ENCODE measurements at places on chromosomes 6 and 20. TPM values are rescaled to one million over a fixed set of nuclear protein-coding genes. Genes with fewer than 3 reads are reported as not detected.
A peak's percentile ranks its signal among the peaks of the same experiment; 100 is the strongest.

Gene BLTP3A
- polyA plus RNA-seq = 2.0 TPM

Gene PM20D2
- polyA plus RNA-seq = 10.1 TPM

Gene TFAP2D
- polyA plus RNA-seq = not detected

Gene RAET1G
- not detected for polyA plus RNA-seq

- H3K4me3 ChIP-seq = no peak overlapping the region
- no peak for DNase-seq
- peaks cover 2% of the 10 kb centered on the region for H3K27me3 ChIP-seq
- no peaks in the 10 kb centered on the region for H3K36me3 ChIP-seq
- no peak overlapping the region for H3K27ac ChIP-seq
- no peaks in the 10 kb centered on the region for H3K4me1 ChIP-seq
Observed at GRCh38 chr6:159321267-159321666, 152.1 kb downstream of the FNDC1 start.

DNA sequence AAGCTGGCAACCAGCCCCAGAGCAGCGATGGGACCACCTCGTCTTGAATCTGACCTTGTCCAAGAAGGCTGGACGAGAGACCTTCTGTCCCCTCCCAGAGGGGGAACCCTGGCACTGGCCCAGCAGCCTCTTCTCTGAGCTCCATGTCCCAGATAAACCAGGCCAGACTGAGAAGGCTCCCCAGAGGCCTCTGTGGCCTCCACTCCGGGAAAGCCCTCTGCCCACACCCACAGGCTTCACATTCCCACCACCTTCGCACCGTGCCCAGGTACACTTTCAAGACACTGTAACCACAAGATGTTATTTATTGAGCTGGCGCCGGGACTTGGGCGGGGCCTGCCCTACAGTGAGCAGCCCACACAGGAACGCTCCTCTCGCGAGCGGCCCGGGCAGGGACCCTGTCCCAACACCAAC, 33.2 kb downstream of the ADA start:
- H3K27ac ChIP-seq = peak overlapping the region; percentile 85
- H3K27me3 ChIP-seq = no peaks in the 10 kb centered on the region
- peaks cover 46% of the 10 kb centered on the region for H3K4me1 ChIP-seq
- no peak for DNase-seq
- H3K4me3 ChIP-seq = no peak overlapping the region

- no peak overlapping the region for H3K27ac ChIP-seq
- no peaks in the 10 kb centered on the region for H3K4me1 ChIP-seq
- peaks cover 2% of the 10 kb centered on the region for H3K27me3 ChIP-seq
- DNase-seq = no peak
- H3K36me3 ChIP-seq = peaks cover 4% of the 10 kb centered on the region
- no peak overlapping the region for H3K4me3 ChIP-seq
Observed at GRCh38 chr20:35561671-35562070, 19.8 kb downstream of the ERGIC3 start.

DNA sequence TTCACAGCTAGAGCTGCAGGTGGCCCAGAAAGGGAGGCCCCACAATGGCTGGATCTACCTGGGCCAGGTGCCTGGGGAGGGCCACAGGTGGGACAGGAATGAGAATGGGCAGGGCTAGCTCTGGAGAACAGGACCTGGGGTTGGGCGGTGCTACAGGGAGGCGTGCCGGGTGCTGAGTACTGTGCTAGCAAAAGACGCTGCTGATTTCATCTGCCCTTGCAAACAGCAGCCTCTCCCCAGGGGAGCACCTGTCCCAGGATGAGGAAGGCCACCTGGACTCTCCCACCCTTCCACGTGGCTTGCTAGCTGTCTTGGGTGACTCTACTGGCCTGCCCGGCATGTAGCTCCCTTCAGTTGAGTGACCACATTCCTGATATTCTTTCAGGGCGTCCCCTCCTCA, 6.6 kb upstream of the YTHDF1 start:
- H3K4me1 ChIP-seq = no peaks in the 10 kb centered on the region
- DNase-seq = no peak
- no peaks in the 10 kb centered on the region for H3K36me3 ChIP-seq
- H3K4me3 ChIP-seq = no peak overlapping the region
- no peak overlapping the region for H3K27ac ChIP-seq
- H3K27me3 ChIP-seq = no peaks in the 10 kb centered on the region

- no peaks in the 10 kb centered on the region for H3K27me3 ChIP-seq
- peak overlapping the region; percentile 70 for H3K4me3 ChIP-seq
- H3K4me1 ChIP-seq = peaks cover 30% of the 10 kb centered on the region
Observed at GRCh38 chr6:155417454-155417853, 38.2 kb downstream of the NOX3 start.

- H3K4me1 ChIP-seq = peaks cover 9% of the 10 kb centered on the region
- no peak overlapping the region for H3K4me3 ChIP-seq
- no peaks in the 10 kb centered on the region for H3K36me3 ChIP-seq
- H3K27me3 ChIP-seq = no peaks in the 10 kb centered on the region
- H3K27ac ChIP-seq = no peak overlapping the region
- no peak for DNase-seq
Observed at GRCh38 chr20:10642856-10643559, 30.8 kb downstream of the JAG1 start.

GRCh38 chr20:39861381-39861780, 827.7 kb downstream of the MAFB start:
- no peak overlapping the region for H3K4me3 ChIP-seq
- no peaks in the 10 kb centered on the region for H3K4me1 ChIP-seq
- H3K36me3 ChIP-seq = no peaks in the 10 kb centered on the region
- peaks cover 7% of the 10 kb centered on the region for H3K27me3 ChIP-seq

DNA sequence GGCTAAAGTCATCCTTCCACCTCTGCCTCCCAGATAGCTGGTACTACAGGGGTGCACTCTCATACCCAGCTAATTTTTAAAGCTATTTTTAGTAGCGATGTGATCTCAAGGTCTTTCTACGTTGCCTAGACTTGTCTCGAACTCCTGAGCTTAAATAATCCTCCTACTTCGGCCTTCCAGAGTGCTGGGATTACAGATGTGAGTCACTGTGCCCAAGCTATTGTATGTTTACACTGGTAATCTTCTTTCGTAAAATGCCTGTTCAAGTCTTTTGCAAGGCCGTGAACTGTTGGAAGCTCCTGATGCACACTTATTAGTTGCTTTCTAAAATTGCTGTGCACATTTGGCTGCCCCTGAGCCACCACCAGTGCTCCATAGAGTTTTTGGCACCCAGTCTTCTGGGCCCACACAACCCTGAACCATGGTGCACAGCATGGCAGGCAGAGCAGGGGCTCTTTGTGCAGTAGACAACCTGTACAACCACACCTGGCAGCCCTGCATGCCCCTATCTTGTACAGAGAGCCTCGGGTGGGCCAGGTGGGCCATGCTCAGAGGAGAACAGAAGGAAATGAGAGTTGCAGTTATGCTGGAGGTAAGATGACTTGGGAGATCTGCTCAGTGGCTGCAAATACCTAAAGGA, 33.3 kb downstream of the PDRG1 start:
- DNase-seq = no peak
- H3K4me3 ChIP-seq = no peak overlapping the region
- H3K27me3 ChIP-seq = peaks cover 7% of the 10 kb centered on the region
- H3K4me1 ChIP-seq = no peaks in the 10 kb centered on the region
- no peak overlapping the region for H3K27ac ChIP-seq
- no peaks in the 10 kb centered on the region for H3K36me3 ChIP-seq

GRCh38 chr6:155125906-155126305, 130.8 kb downstream of the TIAM2 start:
- H3K4me1 ChIP-seq = no peaks in the 10 kb centered on the region
- no peak overlapping the region for H3K4me3 ChIP-seq
- no peak for DNase-seq
- H3K27ac ChIP-seq = no peak overlapping the region
- H3K36me3 ChIP-seq = no peaks in the 10 kb centered on the region
- peaks cover 5% of the 10 kb centered on the region for H3K27me3 ChIP-seq

DNA sequence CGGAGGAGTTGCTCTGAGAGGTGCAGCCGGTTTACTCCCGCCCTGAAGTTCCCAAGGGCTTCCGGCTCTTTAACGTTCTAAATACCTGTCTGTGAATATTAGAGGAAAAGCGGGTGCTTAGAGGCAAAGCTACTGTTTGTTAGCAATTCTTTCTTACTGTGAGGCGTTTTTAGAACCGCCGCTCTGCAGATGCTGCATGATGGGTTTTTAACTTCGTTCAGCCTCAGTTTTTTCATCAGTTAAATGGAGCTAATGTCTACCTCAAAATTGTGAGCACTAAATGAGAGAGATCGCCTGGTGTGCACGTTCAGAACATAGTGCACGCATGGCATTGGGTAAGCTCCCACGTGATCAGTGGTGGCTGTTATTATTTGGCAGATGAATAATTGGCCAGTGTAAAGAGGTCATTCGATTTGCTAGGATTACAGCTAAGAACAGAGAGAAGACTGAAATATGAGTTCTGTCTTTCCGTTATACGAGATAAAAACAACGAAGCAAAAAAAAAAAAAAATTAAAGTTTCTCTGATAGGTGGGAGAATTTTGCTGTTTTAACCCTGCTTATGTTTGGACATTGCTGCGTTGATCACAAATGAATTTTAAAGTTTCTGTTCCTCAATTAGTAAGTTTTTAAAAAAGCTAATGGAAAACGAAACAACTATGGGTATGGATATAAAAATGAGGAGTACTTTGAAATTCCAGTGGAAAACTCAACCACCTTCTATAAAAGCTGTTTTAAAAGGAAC, 660 bp upstream of the TFB1M start:
- H3K4me1 ChIP-seq = peaks cover 30% of the 10 kb centered on the region
- peaks cover 7% of the 10 kb centered on the region for H3K27me3 ChIP-seq
- H3K4me3 ChIP-seq = peak overlapping the region; percentile 98
- no peak for DNase-seq
- H3K27ac ChIP-seq = peak overlapping the region; percentile 93

DNA sequence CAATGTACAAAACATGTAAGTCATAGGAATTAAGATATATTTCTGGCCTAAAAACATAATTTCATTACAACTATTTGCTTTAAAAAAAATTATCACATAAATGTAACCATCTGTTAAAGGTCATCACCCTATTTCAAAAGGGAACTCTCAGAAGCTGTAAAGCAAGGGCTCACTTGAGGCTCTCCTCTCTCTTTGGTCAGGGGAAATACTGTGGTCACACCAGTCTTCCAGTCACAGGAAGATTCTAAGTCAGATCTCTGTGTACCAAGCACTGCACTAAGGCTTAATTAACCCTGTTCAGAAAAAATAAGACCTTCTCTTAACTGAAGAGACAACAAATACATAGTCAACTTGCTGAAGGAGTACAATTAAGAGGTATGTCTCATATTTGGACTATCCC, 75.6 kb downstream of the MMS22L start:
- peaks cover 2% of the 10 kb centered on the region for H3K27me3 ChIP-seq
- no peak overlapping the region for H3K27ac ChIP-seq
- H3K4me3 ChIP-seq = no peak overlapping the region
- no peaks in the 10 kb centered on the region for H3K36me3 ChIP-seq
- H3K4me1 ChIP-seq = no peaks in the 10 kb centered on the region

DNA sequence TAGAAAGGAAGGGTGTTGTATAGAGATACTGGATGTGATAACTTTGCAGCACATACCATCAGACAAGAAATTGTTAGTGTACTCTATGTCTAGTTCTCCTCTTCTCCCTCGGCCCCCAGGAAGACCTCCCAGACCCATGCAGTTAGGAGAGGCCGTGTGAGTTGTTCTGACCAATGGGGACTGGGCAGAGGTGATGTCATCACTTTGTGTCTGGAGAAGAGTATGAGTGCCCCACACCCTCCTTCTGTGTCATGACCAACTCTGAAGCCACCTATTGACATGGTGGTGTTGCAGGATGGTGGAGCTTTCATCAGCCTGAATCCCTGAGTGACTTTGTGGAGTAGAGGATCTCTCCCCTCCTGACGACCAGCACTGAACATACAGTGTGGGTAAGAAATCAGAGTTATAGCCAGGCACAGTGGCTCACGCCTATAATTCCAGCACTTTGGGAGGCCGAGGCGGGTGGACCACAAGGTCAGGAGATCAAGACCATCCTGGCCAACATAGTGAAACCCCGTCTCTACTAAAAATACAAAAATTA, 72.2 kb downstream of the IPCEF1 start:
- no peaks in the 10 kb centered on the region for H3K36me3 ChIP-seq
- no peaks in the 10 kb centered on the region for H3K27me3 ChIP-seq
- H3K4me3 ChIP-seq = no peak overlapping the region
- DNase-seq = no peak
- H3K27ac ChIP-seq = no peak overlapping the region

- no peaks in the 10 kb centered on the region for H3K36me3 ChIP-seq
- no peak overlapping the region for H3K27ac ChIP-seq
- DNase-seq = no peak
- no peak overlapping the region for H3K4me3 ChIP-seq
Observed at GRCh38 chr20:43576108-43576507, 14.6 kb upstream of the IFT52 start.

- H3K4me3 ChIP-seq = no peak overlapping the region
- no peaks in the 10 kb centered on the region for H3K27me3 ChIP-seq
- H3K27ac ChIP-seq = no peak overlapping the region
- no peak for DNase-seq
- no peaks in the 10 kb centered on the region for H3K4me1 ChIP-seq
- no peaks in the 10 kb centered on the region for H3K36me3 ChIP-seq
Observed at GRCh38 chr6:62272114-62272513, 13.9 kb downstream of the KHDRBS2 start.

GRCh38 chr6:36147294-36147693, 17.0 kb downstream of the MAPK13 start:
- no peak for DNase-seq
- H3K4me1 ChIP-seq = peaks cover 14% of the 10 kb centered on the region
- H3K4me3 ChIP-seq = no peak overlapping the region
- H3K27ac ChIP-seq = peak overlapping the region; percentile 70

Measured in immature natural killer cell (primary cell).